T-helper 22 cell (primary cell): ENCODE measurements at places on chromosomes 7 and 10.

- DNase-seq: no peak
Observed at GRCh38 chr7:106220307-106220706, 64.5 kb downstream of the NAMPT start.

- DNase-seq: no peak
Observed at GRCh38 chr7:92645114-92646061, 55.2 kb upstream of the FAM133B start.

GRCh38 chr7:16078076-16078952, 343.0 kb downstream of the CRPPA start:
- no peak for DNase-seq

GRCh38 chr7:141460781-141461715, 90.2 kb upstream of the AGK start:
- DNase-seq: no peak

DNA sequence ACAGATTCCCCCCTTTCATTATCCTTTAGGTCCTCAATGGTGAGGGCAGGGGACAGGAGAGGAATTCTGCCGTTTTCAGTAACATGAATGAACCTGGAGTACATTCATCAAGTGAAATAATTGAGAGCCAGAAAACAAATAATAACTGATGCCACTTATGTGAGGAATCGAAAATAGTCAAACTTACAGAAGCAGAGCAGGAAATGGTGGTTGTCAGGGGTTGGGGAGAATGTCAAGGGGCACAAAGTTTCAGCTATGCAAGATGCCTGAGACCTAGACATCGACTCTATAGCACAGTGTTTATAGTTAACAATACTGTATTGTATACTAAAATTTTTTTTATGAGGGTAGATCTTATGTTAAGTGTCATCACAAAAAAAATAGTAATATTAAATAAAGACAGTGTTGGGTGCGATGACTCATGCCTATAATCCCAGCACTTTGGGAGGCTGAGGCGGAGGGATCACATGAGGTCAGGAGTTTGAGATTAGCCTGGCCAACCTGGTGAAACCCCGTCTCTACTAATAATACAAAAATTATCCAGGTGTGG, 1219.8 kb downstream of the GATA3 start:
- DNase-seq: no peak

DNA sequence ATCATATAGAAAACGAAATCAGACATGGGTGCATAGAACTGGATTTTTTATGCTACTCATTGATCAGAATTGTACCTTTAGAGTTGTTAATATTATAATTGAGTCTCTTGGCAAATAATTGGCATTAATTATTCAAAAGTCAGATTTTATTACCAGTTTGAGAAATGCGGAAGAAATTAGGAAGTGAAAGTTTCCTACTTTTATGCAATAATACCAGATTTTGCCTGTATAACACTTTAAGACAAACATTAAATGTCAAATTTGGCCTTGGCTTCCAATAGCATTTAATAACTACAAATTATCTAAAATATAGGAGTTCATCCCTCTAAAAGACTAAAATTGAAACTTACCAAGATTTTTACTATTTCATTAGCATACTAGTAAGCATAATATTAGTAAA, 6.8 kb upstream of the TFEC start:
- no peak for DNase-seq

DNA sequence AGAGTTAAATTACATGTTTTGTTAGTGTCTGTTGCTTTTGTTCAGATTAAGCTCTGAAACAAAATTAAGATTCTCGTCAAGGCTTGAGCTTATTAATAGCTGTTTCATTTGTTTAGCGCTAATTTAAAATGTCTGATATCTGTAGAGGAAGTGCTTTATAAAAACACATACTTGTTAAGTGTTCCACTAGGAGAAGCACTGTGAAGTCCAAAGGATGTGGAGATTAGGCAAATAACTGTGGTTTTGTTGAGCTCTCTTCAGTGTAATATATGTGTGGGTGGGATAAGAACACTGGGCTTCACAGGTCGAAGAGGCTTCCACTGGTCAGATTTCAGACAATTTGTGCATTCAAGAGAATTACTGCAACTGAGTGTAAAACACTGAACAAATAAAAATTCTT, 242.0 kb downstream of the AUTS2 start:
- no peak for DNase-seq

DNA sequence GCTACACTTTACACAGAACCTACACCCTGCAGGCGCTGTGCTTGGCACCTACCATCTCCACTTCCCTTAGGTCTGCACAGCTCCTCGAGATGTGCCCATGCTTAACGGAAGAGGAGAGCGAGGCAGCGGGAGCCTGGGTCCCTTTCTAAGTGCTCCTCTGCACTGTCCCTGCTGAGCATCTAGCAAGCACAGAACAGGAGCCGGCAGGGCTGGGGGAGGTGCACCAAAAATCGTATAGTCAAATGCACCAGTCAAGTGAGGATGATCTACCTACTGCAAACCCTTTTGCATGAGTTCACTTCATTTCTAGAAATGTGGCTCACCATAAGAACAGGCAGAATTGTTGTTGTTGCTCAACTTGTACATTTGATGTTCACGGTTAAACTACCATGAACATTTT, 267.7 kb downstream of the TNS3 start:
- DNase-seq: no peak

- no peak for DNase-seq
Observed at GRCh38 chr10:43647576-43647975, 1.1 kb downstream of the ZNF32 start.

DNA sequence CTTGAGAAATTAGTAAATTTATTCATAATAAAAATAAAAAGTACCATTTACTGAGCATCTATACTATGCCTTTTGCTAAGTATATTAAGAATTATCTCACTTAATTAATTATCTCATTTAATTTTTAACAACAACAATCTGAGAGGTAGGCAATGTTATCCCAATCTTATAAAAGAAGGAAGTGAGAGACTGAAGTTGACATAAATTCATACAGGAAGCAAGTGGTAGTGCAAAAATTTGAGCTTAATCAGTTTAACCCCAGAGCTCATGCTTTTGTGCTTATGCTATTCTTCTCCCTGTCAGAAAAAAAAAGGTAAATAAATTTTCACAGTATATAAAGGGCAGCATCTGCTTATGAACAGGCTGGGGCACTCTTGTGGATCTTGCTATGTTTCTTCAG, 2.7 kb upstream of the LIPF start:
- DNase-seq: no peak

- DNase-seq: no peak
Observed at GRCh38 chr7:18671176-18671575, 175.6 kb downstream of the HDAC9 start.

GRCh38 chr7:108232076-108232475, 101.9 kb upstream of the LAMB4 start:
- DNase-seq: no peak
